ENCODE measurements at places on chromosomes 6 and 20. TPM values are rescaled to one million over a fixed set of nuclear protein-coding genes. Genes with fewer than 3 reads are reported as not detected.

- no peak for DNase-seq
Measured at GRCh38 chr6:158021376-158021775, 39.7 kb downstream of the SYNJ2 start.

DNA sequence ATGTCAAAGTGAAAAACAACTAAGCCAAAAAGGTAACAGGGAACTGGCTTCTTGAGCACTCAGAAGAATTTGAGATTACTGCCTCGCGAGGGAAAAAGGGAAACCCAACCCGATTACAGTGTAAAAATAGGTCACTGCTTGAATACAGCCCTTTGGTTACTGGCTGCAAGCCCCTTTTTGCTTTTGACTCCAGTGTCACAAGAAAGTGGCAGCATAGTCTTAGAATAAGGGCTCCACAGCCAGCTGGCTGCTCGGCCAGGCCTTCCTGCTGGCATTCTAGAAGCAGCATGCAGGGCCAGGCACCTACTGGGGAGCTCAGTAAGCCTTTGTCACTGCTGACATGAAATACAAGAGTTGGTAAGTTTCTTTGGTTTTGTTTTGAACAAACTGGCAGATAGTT, 83.0 kb downstream of the ZHX3 start:
- no peak for DNase-seq

GRCh38 chr20:23632711-23633573, 4.8 kb downstream of the CST3 start:
- no peak for DNase-seq

ACSS1 gene
- 42.3 TPM for total RNA-seq

BEND3 gene
- total RNA-seq, result 1.8 TPM

- DNase-seq, result no peak
Measured at GRCh38 chr20:47668313-47669151, 116.7 kb downstream of the SULF2 start.

TBX18 gene
- 8.6 TPM for total RNA-seq

RUNX2 gene
- 4.1 TPM for total RNA-seq

RNF182 gene
- total RNA-seq, result 1.3 TPM

DNA sequence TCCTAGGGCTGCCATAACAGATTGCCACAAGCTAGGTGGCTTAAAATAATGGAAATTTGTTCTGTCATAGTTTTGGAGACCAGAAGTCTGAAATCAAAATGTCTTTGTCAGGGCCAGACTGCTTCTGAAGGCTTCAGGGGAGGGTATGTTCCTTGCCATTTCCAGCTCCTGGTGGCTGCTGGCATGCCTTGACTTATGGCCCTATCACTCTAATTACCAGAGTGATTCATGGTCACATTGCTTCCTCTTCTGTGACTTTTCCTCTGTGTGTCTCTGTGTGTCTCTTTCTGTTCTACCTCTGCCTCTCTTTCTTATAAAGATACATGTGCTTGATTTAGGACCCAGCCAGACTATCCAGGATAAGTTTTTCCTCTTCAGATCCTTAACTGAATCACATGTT, 635.2 kb upstream of the IMPG1 start:
- DNase-seq, result no peak

- DNase-seq, result no peak
Measured at GRCh38 chr20:63178446-63178820, 37.5 kb downstream of the YTHDF1 start.

F13A1 gene
- total RNA-seq, result 7.8 TPM

LRRC73 gene
- 0.36 TPM for total RNA-seq

Measured in lower leg skin (tissue), 4 donors.